ENCODE measurements at places on chromosomes 7 and 10.

GRCh38 chr10:97584798-97585438 is 729 bp downstream of the HOGA1 start:
- DNase-seq = no peak

GRCh38 chr10:73798087-73798486 is 12.7 kb downstream of the ZSWIM8 start:
- no peak for DNase-seq

DNA sequence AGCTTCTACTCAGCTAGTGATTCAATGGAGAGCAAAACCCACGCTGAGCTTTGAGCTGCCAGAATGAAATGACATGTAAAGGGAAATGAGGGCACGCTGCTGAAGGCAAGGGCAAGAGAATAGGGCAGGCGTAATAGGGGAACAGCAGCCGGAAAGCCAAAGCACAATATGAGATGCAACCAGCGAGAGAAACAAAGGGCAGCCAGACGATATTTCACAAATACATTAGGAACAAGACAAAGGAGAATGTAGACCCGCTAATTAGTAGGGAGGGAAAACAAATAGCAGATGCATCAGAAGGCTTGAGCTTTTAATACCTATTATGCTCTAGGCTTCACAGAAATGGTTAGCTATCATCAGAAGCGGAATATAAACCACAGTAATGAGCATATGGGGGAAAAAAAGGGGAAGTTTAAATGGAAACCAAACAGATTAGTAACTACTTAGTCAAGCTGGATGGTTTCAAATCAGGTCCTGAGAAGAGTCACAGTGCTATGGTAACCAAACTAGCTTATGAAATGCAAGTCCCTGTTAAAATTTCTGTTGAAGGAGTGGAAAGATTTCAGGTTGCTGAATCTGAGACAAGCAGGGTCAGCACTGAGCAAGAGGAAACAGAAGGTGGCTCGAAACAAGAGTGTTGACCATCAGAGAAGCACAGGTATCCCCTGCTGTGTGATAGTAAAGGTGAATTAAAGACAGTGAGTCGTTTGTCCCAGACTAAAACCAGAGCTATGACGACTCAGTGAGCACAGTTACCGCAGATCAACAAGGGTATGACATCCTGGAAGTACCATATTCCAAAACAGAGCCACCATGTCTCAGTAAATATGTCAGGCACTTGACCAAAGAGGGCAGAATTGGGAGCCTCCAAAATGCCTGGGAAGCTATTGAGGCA is 496.9 kb upstream of the CELF2 start:
- DNase-seq = no peak

DNA sequence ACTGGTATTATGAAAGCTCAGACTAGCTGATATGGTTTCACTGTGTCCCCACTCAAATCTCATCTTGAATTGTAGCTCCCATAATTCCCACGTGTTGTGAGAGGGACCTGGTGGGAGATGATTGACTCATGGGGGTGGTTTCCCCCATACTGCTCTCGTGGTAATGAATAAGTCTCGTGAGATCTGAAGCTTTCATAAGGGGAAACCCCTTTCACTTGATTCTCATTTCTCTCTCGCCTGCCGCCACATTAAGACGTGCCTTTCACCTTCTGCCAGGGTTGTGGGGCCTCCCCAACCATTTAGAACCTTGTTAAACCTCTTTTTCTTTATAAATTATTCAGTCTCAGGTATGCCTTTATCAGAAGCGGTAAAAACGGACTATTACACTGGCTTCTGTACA is 40.3 kb downstream of the COL13A1 start:
- no peak for DNase-seq

DNA sequence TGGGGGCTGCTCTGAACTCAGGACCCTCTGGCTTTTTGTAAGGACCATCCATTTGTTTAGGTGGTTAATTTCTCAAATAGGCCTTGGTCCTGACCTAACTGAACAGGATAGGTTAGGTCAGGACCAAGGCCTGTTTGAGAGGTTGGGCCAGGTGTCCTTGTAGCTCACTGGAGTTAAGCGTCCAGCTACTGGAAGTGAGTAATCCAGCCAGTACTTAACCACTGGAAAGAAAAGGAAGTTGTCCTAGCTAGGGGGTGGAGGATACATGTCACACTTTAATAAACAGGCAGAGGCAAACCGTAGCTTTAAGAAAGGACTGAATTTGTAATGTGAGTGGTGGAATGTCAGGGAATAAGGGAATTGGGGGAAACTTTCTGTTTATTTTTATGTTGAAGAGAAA is 96.0 kb downstream of the GPR85 start:
- DNase-seq = no peak

DNA sequence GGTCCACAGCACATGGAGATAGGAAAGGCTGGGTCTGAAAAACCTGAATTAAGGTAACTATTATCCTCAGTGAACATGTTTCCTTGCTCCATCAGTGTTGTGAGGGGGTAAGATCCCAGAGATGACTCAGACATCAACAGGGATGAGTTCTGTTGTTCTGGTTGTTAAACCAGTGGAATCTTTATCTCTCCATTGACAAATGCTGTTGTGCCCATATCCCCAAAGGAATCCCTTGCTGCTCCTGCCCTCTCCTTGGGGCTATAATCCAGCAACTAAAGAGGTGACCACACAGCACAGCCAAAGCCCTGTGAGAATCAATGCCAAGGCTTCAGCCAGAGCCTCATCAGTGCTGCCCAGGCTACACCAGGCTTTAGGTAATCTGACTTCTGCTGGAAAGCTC is 113.4 kb downstream of the JAZF1 start:
- DNase-seq = no peak

- no peak for DNase-seq
Measured at GRCh38 chr7:128831178-128831993, 1.2 kb downstream of the FLNC start.

DNA sequence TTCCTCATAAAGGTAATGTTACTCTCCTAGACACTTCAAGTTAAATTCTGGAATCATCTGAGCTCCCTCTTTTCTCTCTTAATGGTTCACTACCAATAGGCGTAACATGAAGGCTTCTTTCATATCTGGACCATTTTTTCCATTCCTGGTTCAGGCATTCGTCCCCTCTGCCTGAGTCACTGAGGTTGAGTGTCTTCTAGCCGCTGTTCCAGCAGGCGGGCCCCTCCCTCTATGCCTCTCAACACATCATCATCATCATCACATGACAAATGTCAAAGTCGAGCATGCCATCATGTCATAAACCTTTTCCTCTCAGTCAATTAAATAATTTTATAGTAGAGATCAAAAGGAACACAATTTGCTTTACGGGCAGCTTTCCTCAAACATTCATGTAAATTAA is 168.9 kb upstream of the ASAH2 start:
- DNase-seq = no peak

GRCh38 chr7:4631380-4632179 is 50.5 kb upstream of the FOXK1 start:
- DNase-seq = no peak

DNA sequence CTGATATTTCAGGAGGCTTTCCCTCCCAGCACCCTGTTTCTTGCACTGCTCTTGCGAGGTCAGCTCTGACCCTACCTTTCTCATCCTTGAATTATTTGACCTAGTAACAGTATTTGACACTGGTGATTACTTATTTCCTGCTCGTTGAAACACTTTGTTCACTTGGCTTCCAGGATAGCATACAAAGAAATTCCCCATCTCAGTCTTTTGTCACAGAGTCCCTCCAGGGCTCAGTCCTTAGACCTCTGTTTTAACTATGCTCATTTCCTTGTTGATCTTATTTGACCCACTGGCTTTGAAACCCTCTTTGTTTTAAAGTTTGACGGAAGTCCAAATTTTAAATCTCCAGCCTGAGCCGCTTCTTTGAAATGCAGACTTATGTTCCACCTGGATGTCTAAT is 29.9 kb downstream of the BMPR1A start:
- no peak for DNase-seq

GRCh38 chr10:26138613-26139012 is 78.0 kb upstream of the GAD2 start:
- no peak for DNase-seq

GRCh38 chr10:101779544-101780186 is 3.6 kb downstream of the NPM3 start:
- DNase-seq = peak; percentile 94

GRCh38 chr7:7673240-7673550 is 32.6 kb downstream of the UMAD1 start:
- DNase-seq = no peak

- DNase-seq = peak; percentile 28
Measured at GRCh38 chr7:155285833-155286232, 11.8 kb upstream of the INSIG1 start.

GRCh38 chr7:69857014-69857413 is 258.7 kb downstream of the AUTS2 start:
- no peak for DNase-seq

GRCh38 chr7:129103561-129104324 is 40.8 kb upstream of the TSPAN33 start:
- DNase-seq = no peak

GRCh38 chr7:6234384-6234783 is 38.0 kb downstream of the CYTH3 start:
- DNase-seq = no peak

GRCh38 chr7:525740-526139 is 6.1 kb upstream of the PDGFA start:
- no peak for DNase-seq

GRCh38 chr10:19728376-19728775 is 87.9 kb upstream of the PLXDC2 start:
- DNase-seq = no peak

DNA sequence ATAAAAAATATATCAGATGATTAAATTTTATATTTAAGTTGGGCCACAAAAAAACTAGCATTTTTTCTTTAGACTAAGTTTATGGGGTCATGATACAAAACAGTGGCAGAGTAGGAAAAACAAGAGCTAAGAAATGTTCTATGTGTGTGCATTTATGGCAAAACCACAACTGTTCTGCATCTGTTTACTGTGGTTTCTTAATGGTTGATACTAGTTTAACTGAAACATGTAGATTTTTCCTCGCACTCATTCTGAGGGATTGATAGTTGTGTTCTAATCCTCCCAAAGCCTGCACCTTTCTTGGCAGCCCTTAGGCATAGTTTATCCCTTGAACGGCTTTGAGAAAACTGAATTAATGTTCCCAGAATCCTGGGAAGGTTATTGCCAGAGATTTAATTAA is 66.6 kb upstream of the PHYHIPL start:
- DNase-seq = no peak

- DNase-seq = no peak
Measured at GRCh38 chr7:30788640-30789333, 17.6 kb downstream of the MINDY4 start.

DNA sequence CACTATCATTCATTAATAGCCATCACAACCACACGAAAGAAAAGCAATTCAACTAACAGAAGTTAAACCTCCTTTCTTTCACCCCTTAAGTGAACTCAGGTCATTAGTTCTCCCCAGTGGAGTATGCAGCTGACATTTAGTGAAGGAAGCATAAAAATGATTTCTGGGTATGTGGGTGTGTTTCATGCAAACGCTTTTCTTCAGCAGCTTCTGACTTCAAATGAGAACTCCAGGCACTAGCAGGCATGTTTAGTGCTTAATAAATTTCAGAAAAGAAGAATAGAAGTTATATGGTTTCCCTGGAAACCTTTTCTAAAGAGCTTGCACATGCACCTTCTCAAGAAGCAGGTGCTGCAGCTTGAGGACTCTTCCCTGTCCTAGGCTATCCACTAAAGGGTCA is 62.5 kb downstream of the PIK3CG start:
- DNase-seq = no peak

- DNase-seq = no peak
Measured at GRCh38 chr7:104005197-104005596, 15.7 kb upstream of the RELN start.

- no peak for DNase-seq
Measured at GRCh38 chr7:106629516-106629915, 31.4 kb downstream of the CCDC71L start.

DNA sequence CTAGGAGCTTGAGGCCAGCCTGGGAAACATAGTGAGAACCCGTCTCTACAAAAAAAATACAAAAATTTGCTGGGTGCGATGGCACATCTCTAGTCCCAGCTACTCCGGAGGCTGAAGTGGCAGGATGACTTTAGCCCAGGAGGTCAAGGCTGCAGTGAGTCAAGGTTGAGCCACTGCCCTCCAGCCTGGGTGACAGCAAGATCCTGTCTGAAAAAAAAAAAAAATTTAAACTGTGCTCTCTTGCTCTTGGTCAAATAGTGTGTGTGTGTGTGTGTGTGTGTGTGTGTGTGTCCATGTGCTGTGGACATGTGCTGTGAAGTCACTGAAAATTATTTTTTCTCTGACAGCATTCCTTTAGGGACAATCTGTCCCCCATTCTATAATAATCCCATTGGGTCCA is 62.1 kb upstream of the TCF7L2 start:
- no peak for DNase-seq

DNA sequence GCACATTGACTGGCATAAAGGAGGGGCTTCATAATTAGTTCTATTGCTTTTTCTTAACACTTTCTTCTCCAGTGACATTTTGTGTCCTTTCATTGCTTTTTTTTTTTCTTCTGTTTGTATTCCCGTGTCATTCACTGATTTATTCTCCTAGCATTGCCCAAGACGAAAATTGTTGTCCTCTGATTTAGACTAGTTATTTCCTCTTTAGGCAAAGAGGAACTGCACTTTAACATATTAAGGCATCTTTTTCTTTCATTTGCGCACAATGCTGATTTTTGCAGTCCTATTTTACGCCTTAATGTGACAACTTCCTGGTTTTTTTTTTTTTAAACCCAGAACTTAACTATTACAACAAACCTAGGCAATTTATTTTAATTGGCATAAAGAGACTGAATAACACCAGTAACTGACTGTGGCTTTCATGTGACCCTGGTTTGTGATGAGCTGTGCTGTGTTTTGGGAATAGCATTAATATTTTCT is 39.7 kb downstream of the ARID5B start:
- DNase-seq = no peak

DNA sequence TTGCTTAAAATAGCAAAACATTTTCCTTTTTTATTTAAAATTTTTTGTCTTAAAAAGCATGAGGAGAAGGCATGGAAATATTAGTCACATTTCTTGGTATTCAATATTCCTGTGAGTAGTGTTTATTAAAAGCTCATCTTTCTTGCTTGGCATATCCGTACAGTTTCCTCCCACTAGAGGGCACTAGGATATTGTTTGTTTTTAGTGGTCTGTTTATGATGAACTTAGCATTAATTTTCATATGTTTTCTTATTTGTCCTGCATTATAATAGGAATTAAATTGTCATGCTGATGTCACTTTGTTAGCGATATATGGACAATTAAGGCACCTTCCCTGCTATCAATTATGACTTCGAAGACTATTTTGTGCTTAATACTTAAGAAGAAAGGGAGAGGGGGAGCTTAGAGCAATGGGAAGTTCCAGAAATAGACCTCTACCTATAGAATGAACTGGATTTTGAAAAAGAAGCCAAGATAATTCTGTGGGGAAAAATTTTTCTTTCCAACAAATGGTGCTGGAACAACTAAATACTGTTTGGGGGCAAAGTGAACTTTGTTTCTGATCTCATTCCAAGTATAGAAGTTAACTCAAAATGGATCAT is 91.0 kb upstream of the STRIP2 start:
- DNase-seq = no peak

GRCh38 chr10:114504769-114505579 is 100.7 kb upstream of the AFAP1L2 start:
- DNase-seq = no peak

GRCh38 chr7:10939237-10939910 is 34.3 kb upstream of the PHF14 start:
- no peak for DNase-seq

GRCh38 chr10:121627876-121628581 is 29.8 kb upstream of the FGFR2 start:
- DNase-seq = no peak

- peak; percentile 70 for DNase-seq
Measured at GRCh38 chr10:73647211-73647874, 6.1 kb upstream of the MYOZ1 start.

- peak; percentile 64 for DNase-seq
Measured at GRCh38 chr10:69317175-69317604, 38.9 kb downstream of the HK1 start.
